HCT116 (cell line): ENCODE measurements at places on chromosomes 2 and 18.

DNA sequence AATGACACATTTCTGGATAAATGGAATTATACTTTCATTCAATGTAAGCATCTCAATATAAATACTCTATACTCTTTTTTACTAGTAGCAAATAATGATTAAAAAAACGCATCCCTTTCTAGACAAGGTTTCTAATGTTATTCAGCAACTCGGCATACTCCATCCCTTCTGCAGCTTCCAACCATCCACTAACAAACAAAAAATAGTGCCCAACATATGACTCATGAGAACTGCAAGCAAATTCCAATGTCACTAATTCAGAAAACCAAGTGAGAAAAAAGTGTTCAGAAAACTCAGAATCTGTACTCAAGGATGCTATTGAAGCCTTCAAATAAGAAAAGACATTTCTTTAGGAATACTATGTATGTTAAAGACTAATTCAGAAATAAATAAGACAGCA is 140.0 kb downstream of the BAZ2B start:
- DNase-seq, result no peak

- no peak for DNase-seq
Observed at GRCh38 chr2:150482667-150483400, 4.6 kb downstream of the RND3 start.

DNA sequence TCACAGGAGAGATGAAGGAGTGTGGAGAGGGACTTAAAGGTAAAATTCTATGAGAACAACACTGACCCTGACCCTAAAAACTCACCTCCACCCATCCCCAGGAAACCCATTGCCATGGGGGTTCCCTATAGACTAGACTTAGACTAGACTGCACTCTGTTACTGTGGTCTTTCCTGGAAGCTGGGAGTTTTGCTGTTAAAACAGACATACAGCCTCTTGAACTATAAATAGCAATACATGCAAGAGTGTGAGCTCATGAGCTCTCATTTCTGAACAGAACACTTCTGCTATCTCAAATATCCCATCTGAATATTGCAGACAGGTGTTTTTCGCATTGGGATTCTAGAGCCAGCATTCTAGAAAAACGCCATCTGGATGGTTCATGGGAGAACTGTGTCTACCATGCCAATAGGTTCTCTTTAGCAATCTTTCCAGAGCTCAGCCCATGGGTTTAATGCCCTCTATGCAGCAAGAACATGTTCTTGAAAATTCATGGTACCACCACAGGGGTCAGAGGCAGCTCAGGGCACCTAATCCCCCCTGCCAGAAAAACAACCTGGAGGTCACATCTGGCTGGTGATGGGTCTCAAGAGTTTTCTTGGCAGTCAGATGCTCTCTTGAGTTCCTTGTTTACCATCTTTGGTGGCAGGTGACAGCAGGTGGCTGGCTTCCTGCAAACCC is 51.9 kb downstream of the SLC14A2 start:
- no peak for DNase-seq

DNA sequence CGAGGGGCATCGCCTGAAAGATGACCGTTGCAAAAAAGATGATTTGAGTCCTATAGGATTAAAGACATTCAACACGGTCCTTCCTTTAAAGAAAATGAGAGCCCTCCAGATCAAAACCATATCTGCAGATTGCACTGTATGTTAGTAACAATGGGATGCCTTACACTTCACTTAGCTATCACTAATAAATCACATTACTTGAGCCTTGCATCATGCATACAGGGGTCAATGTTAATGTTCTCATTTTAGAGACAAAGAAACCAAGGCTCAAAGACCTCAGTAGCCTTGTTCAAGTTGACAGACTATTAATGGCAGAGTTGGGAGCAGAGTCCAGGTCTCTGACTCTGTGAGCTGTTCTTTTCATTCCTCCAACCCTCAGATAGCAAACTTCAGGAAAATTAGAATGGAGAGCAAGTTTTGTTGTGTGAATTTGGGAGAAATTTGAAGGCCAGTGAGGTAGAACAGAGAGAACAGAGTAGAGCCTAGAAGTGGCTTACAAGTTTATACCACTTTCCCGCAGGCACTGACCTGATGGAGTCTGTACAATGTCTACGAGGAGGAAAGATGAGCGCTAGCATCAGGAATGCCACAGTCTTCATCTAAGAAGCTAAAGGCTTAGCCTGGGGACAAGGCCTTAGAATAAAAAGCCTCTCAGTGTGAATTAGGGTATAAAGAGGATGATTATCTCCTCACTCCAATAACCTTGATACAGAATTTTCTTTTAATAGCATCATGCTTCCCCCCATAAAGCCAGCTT is 48.3 kb downstream of the TRIB2 start:
- DNase-seq, result no peak
